Esophagus squamous epithelium (tissue), 5 donors: ENCODE measurements at places on chromosomes 11 and 22. TPM values are rescaled to one million over a fixed set of nuclear protein-coding genes. Genes with fewer than 3 reads are reported as not detected.

GRCh38 chr11:69385832-69386427 is 92.0 kb downstream of the MYEOV start:
- peaks cover 9% of the 10 kb centered on the region for H3K4me1 ChIP-seq
- no peaks in the 10 kb centered on the region for H3K36me3 ChIP-seq
- no peaks in the 10 kb centered on the region for H3K27me3 ChIP-seq
- no peak overlapping the region for H3K27ac ChIP-seq
- no peak overlapping the region for H3K4me3 ChIP-seq

DNA sequence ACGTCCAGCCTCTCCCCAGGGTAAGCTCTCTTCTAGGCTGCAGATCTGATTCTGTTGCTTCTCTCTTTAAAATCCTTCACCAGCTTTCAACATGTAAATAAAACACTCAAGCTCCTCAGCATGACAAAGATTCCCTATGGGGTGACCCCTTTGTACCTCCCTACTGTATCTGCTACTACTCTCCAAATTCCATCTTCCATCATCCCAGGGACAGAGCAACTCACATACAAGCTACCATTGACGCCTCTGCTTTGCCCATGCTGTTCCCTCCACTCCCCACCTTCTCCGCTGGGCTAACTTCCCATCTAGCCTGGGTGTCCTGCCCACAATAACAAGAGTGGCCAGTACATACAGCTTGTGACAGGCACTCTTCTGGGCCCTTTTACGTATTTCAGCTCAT is 207.5 kb upstream of the ZBED5 start:
- no peaks in the 10 kb centered on the region for H3K4me1 ChIP-seq
- no peak for DNase-seq
- no peak overlapping the region for H3K27ac ChIP-seq
- H3K4me3 ChIP-seq, result no peak overlapping the region
- H3K36me3 ChIP-seq, result no peaks in the 10 kb centered on the region

- no peaks in the 10 kb centered on the region for H3K4me1 ChIP-seq
- H3K27ac ChIP-seq, result no peak overlapping the region
- no peaks in the 10 kb centered on the region for H3K36me3 ChIP-seq
- DNase-seq, result no peak
- no peak overlapping the region for H3K4me3 ChIP-seq
- H3K27me3 ChIP-seq, result no peaks in the 10 kb centered on the region
These were observed 6.6 kb downstream of the F2 start for GRCh38 chr11:46725338-46726205.

DNA sequence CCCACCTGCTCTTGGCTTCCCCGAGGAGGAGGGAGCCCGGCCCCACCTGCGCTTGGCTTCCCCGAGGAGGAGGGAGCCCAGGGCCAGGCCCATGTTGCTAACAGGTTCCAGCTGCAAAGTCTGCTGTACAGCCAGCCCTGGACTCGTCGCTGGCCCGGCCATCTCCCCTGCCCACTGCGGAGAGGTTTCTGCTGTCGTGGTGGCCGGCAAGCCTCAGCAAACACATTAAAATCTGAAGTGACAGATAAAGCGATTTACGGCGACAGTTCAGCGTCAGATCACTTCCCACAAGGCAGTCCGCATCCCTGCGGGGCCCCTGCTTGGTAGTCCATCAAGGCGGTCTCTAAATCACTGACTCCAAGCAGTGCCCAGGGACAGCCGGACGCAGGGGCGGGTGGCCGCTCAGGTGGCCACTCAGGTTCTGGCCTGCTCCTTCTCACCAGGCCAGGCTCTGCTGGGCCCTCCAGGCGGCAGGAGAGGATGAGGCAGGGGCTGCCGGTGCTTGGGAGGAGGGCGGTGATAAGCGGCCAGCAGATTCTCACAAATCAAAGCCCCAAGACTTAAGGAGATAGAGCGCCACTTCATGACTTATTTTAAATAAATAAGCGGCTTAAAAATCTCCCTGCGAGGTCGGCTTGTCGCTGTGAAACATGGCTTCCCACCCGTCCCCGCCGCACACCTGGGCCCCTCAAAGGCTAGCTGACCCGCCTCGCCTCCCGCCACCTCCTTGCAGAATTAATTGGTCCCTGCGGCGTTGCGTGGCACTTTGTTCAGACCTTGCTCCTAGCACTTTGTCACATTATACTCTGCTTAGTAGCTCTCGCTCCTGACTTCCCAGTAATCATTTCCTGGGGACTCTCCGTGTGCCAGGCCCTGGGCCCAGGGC is 21.1 kb downstream of the MACROD1 start:
- H3K27me3 ChIP-seq, result no peaks in the 10 kb centered on the region
- H3K27ac ChIP-seq, result no peak overlapping the region
- H3K4me3 ChIP-seq, result no peak overlapping the region
- no peaks in the 10 kb centered on the region for H3K36me3 ChIP-seq
- DNase-seq, result no peak
- no peaks in the 10 kb centered on the region for H3K4me1 ChIP-seq

CECR2 gene
- total RNA-seq, result 0.38 TPM
